ENCODE measurements at places on chromosomes 3 and 15.

DNA sequence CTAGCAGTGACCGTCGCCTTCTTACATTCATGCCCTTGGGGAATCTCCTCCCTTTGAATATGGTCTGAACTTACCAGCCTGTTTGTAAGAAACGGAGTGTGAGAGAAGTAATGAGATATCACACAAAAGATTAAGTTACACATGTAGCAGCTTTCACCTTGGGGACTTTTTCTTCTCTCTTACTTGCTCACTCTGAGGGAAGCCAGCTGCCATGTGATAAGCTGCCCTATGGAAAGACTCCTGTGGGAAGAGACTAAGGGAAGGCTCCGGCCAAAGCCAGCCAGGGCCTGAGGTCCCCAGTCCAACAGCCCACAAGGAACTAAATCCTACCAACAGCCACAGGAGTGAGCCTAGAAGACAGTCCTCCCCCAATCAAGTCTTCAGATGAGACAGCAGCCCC is 190.4 kb upstream of the TSC22D2 start:
- no peak for DNase-seq

DNA sequence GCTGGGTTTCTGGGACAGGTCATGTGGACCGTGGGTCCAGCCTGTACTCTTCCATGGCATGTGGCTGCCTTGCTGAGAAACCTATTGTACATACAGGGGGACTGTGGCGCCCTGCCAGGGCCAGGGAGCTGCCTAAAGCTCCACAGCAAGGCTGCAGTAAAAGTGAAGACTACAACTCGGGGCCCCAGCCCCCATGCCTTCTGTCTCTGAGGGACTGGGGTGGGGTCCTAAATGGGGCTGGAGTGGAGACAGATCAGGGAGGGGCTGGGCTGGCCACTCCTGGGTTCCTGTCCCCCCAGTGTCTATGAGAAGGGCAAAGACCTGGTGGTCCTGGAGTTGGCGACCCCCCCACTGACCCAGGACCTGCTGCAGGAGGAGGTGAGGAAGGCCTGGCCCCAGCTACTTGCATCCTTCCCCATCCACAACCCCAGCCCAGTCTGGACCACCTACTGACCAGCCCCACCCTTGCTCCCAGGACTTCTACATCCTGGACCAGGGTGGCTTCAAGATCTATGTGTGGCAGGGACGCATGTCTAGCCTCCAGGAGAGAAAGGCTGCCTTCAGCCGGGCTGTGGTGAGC is 7.3 kb downstream of the VILL start:
- no peak for DNase-seq

DNA sequence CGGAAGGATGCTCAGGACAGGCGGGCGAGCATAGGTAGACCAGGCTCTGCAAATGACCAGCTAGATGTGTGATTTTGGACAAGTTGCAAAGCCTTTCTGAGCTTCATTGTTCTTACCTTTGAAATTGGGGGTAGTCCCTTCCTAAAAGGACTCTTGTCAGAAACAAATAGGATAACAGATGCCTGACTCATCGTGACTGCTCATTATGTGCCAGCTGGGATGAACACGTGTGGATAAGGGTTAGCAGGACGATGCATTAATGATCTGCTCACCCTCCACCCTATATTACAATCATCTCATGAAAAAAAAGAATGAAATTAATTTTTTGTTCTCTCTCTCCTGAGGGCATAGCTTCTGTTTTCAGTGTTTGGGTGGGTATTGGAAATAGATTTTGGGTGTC is 223.4 kb downstream of the NR2F2 start:
- no peak for DNase-seq

DNA sequence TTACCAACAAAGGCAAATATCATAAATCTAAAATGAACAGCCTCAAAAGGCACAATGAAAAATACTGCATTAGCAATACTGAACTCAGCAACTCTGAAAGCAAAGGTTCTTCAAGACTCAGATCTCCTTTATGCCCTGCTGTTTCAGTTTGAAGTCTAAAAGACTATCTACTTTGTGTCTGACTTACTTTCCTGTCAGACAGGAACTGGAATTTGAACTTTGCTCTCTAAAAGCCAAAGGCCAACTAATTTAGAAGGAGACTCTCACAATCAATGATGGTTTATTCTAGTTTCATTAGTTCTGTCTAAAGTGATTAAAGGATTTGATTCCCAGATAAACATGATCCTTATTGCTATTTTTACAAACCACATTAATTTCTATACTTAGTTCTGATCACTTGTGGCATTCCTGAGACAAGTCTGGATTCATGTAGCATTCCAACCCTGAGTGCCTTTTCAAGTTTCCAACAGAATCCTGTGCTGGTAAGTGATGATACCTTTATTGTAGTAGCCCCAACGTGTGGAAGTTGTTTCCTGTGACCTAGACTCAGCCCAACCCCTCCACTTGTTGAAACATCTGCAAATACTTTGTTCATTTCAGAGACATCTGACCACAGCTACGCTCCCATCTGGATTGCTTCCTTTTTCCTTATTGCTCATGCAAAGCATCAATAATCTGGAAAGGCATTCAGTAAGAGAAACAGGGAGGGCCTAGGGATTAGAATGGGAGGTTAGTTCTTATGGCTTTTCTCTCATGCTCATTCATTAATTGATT is 14.9 kb upstream of the LEKR1 start:
- DNase-seq: no peak

GRCh38 chr15:88246081-88246480 is 10.5 kb downstream of the NTRK3 start:
- no peak for DNase-seq

DNA sequence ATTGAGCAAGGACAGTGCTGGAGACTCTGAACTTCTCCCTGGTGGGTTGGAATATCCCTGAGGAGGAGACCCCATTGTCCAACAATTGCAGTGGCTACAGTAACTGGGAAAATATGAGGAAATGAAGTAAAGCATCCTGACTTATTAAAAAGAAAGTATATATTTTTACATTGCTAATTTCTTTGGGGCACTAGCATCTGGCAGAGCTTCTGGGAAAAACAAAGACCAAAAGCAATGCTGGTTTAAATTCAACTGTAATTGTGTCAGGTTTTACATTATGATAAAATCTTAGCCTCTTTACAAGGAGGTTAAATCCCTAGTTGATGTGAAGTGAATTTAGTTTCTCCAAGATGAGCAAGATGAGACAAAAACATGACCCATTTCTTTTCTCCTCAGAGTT is 454.0 kb upstream of the RBMS3 start:
- DNase-seq: no peak

GRCh38 chr15:92574161-92574560 is 81.4 kb downstream of the FAM174B start:
- no peak for DNase-seq

- no peak for DNase-seq
Observed at GRCh38 chr15:68413363-68414205, 18.4 kb downstream of the ITGA11 start.

DNA sequence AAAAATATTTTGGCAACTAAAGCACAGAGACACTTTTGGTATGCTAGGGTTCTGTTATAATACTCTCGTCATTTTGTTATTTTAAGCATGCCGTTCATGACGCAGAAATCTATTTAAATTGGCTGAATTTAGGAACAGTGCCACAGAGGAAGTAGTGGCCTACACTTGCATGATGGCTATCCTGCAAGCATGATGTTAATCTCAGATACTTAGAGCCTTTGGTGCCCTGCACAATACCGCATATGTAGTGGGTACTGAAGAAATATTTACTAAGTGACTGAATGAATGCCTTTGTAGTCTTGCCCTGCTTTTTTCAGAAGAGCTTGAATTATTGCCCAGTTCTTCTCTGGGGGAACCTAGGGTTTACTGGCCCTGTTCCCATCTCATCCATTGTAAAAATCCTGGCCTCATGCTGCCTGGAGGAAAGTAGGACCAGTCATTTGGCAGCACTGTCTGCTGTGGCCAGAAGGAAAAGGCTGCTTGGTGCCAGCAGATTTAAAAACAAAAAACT is 79.0 kb downstream of the SERPINI1 start:
- no peak for DNase-seq

DNA sequence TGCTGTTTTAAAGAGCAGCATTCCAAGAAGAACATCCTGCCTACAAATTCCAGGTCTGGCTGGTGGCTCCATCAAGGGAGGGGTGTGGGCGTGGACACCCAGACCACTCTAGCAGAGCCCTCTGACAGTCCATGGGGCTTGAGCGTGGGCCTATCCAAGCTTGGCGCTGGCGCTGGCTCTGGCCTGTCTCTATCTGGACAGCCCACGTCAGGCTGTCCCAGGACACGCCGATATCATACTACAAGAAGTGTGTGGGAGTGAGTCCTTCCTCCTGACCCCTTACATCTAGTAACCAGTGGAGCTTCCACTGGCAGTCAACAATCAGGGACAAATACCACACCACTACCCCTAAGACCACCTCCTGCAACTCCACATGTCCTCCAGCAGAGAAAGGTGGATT is 17.1 kb upstream of the DUSP7 start:
- DNase-seq: no peak

GRCh38 chr15:37133602-37134001 is 33.3 kb upstream of the MEIS2 start:
- no peak for DNase-seq

DNA sequence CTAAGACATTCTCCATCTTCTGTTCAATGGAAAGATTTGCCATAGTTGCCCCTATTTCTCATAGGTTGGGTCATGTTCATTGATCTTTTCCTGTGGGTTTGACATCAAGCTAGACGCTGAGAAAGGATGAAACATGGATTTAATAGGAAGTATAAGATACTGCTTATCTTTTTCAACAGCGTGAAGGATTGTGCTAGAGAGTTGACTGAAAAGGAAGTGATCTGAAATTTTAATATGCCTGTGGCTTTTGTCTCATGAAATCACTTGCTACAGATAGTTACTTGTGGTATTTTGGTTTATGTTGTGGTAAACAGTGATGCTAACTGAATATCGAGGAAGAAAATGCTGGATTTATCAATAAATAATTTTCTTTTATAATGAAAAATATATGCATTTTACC is 442.9 kb downstream of the EDEM1 start:
- no peak for DNase-seq

DNA sequence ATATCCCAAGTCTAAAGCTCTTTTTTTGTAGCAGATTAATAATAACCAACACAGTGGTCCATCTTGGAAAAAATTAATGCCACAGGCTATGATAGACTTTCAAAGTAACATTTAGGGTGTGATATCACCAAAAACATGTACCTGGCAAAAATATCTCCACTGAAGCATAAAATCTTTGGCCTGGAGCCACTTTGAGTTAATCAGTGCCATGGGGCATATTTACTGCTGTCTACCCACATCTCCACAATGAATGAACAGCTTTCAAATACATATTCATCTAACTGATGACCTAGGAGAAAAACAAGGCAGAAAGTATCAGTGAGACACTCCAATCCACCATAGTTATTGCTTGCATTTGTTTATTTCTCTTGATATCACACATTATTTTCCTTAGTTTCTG is 296.0 kb upstream of the MDFIC2 start:
- no peak for DNase-seq

DNA sequence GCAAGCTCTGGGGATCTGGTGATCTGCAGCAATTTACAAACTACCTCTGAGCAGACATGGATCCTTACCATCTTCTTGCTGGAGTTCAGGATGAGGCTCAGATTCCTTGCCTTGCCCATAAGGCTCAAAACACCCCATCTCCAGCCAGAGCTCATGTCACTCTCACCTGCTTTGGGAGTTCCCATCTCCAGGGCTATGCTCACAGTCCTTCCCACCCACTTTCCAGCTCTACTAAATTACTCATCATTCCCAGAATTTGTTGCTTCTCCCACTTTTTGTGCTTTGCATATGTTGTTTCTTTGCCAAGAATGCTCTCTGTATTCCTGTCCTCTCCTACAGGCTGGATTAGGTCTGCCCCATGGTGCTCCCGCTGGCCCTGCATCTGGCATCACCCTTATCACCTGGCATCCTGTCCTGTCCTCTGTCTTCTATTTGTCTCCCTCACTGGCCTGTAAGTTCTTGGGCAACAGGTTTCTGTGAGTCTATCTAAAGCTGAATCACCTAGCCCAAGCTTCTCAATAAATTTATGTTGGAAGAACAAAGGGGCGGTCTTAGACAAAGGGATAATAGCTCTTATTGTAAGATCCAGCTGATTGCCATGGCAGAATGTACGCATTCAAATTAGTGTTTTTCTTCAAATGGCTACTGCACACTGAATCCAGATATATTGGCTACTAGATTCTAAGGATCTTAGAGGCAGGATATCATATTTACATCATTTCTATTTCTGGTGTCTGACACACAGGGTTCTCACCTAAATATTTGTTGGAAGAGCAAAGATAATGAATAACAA is 179.2 kb downstream of the CLSTN2 start:
- no peak for DNase-seq

DNA sequence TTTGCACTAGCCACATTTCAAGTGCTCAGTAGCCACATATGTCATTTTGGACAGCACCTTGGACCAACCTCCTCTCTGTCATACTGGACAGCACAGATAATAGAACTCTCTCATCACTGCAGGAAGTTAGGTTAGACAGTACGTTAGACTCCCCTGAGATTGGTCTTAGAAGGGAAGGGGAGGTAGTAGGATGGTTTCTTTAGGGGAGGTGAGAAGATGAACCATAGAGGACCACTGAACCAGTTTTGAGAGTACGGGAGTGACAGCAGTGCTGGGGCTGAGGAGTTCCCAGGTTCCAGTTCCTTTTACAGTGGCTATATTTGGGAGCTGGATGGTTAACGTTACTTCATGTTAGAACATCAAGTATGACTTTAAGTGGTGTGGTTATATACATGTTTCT is 7.8 kb downstream of the LRCH3 start:
- DNase-seq: no peak

DNA sequence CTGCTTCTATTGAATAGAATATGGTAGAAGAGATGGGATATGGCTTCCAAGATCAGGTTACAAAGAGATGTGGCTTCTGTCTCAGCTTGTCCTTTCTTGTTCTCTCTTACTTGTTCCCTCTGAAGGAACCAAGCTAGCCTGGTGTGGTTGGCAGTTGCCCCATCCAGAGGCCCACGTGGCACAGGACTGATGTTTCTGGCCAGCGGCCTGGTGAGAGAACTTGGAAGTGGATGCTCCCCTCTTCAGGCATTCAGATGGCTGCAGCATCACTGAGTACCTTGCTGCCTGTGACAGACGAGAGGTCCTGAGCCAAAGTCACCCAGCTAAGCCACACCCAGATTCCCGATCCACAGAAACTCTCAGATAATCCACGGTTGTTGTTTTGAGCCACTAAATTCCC is 183.6 kb downstream of the NSMCE3 start:
- no peak for DNase-seq

GRCh38 chr3:16372362-16373292 is 107.6 kb downstream of the OXNAD1 start:
- DNase-seq: no peak

DNA sequence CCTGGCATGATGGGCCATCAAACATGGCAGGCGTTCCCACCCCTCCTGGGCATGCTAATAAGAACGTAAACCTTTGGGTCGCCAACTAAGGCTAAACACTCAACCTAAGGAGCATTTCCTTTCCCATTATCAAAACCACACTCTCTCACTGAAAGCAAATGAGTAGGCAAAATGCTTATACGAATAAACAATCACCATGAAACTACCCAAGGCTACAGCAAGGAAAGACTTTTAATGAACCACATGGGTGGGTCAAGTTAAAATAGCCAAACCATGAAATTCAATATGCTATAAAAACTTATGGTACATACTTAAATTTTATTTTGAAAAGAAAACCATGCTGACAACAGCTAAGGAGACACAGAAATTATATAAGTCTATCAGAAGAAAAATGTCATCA is 180.6 kb downstream of the OSBPL10 start:
- DNase-seq: no peak
